ENCODE measurements at places on chromosomes 12 and 14. TPM values are rescaled to one million over a fixed set of nuclear protein-coding genes. Genes with fewer than 3 reads are reported as not detected.

DIO3 gene
- 0.07 TPM for total RNA-seq

- no peak for DNase-seq
Observed at GRCh38 chr12:44286336-44286735, 450.5 kb downstream of the TMEM117 start.

SYCP3 gene
- not detected for total RNA-seq

LALBA gene
- total RNA-seq: not detected

- DNase-seq: no peak
Observed at GRCh38 chr14:105882626-105883025, 356.2 kb downstream of the TMEM121 start.

RNU4-1 gene
- not detected for total RNA-seq

- DNase-seq: no peak
Observed at GRCh38 chr12:127716166-127716565, 550.8 kb upstream of the TMEM132C start.

GRCh38 chr12:53499266-53500141, at the start of gene MAP3K12:
Gene MAP3K12 (minus strand): TSS chr12:53499458. CDS start chr12:53487391, 12,067 bp downstream.
- DNase-seq: peak; percentile 74

COL2A1 gene
- total RNA-seq: not detected

DNA sequence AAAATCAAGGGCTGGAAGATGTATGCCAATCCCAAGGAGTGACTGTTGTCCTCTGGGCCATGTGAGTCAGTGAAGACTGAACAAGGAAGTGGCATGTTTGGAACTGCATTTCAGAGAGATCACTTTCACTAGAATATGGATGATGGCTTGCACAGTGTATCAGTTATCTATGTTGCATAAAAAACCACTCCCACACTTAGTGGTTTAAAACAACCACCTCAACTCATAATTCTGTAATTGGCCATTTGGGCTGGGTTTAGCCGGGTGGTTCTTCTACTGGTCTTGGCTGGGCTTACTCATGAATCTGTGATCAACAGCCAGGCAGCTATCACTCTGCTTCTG, 15.4 kb downstream of the BDKRB1 start:
- peak; percentile 19 for DNase-seq

- peak; percentile 46 for DNase-seq
Observed at GRCh38 chr12:1473418-1473817, 121.0 kb downstream of the FBXL14 start.

GRCh38 chr12:69345742-69346141, 2.4 kb upstream of the LYZ start:
- no peak for DNase-seq

Data from MG63 (cell line).